RPMI7951 (cell line): ENCODE measurements at places on chromosomes 2 and 18. TPM values are rescaled to one million over a fixed set of nuclear protein-coding genes. Genes with fewer than 3 reads are reported as not detected.

MARCO gene
- not detected in 2 replicates for total RNA-seq

CDK5R2 gene
- 0.12 and 0.20 TPM in 2 replicates for total RNA-seq

C2orf78 gene
- total RNA-seq = not detected in 2 replicates

ZNF513 gene
- total RNA-seq = 7.9 and 8.8 TPM in 2 replicates

TCF7L1 gene
- 0.39 TPM in 1 of 2 replicates, not detected in the other for total RNA-seq

EXOC6B gene
- 9.7 and 9.9 TPM in 2 replicates for total RNA-seq

PGAP1 gene
- 7.0 and 7.4 TPM in 2 replicates for total RNA-seq

REG3A gene
- total RNA-seq = not detected in 2 replicates

RBM43 gene
- total RNA-seq = 4.4 and 5.6 TPM in 2 replicates

CRYGC gene
- not detected in 2 replicates for total RNA-seq

SULT6B1 gene
- not detected in 2 replicates for total RNA-seq

SERPINB3 gene
- total RNA-seq = 0.20 TPM in 1 of 2 replicates, not detected in the other

ADRA2B gene
- not detected in 2 replicates for total RNA-seq

ACMSD gene
- total RNA-seq = not detected in 2 replicates

DPYSL5 gene
- total RNA-seq = not detected in 2 replicates

COBLL1 gene
- 0.39 and 0.96 TPM in 2 replicates for total RNA-seq

SIGLEC15 gene
- total RNA-seq = 49.3 and 65.7 TPM in 2 replicates

PIEZO2 gene
- 10.7 and 10.8 TPM in 2 replicates for total RNA-seq

LIPG gene
- total RNA-seq = 0.60 and 2.2 TPM in 2 replicates

KCTD18 gene
- 16.7 and 20.8 TPM in 2 replicates for total RNA-seq

FTCDNL1 gene
- 3.0 and 3.1 TPM in 2 replicates for total RNA-seq

GPR45 gene
- not detected in 2 replicates for total RNA-seq

VWA3B gene
- total RNA-seq = 0.29 TPM in 1 of 2 replicates, not detected in the other

SERPINB11 gene
- total RNA-seq = not detected in 2 replicates

VAMP8 gene
- 25.0 and 27.6 TPM in 2 replicates for total RNA-seq

INPP5D gene
- 0.24 and 1.1 TPM in 2 replicates for total RNA-seq

PSD4 gene
- total RNA-seq = 2.5 and 5.9 TPM in 2 replicates

ATP6V1B1 gene
- total RNA-seq = 0.68 and 2.8 TPM in 2 replicates

UGT1A3 gene
- total RNA-seq = not detected in 2 replicates

SLC40A1 gene
- total RNA-seq = under 0.01 TPM in 1 of 2 replicates, not detected in the other

ZEB2 gene
- 24.0 and 32.3 TPM in 2 replicates for total RNA-seq

LCT gene
- total RNA-seq = not detected in 2 replicates

OXER1 gene
- not detected in 2 replicates for total RNA-seq

APCDD1 gene
- 1.6 and 4.7 TPM in 2 replicates for total RNA-seq

RFTN2 gene
- total RNA-seq = 1.7 and 2.0 TPM in 2 replicates

HRH4 gene
- not detected in 2 replicates for total RNA-seq

IL1A gene
- total RNA-seq = 1.9 and 2.3 TPM in 2 replicates

DLX2 gene
- total RNA-seq = 0.72 and 1.3 TPM in 2 replicates

UGT1A10 gene
- 0.29 TPM in 1 of 2 replicates, not detected in the other for total RNA-seq

RGPD4 gene
- not detected in 2 replicates for total RNA-seq

ACADL gene
- total RNA-seq = not detected in 2 replicates
